ENCODE measurements at places on chromosomes 7 and 10.

GRCh38 chr7:134619627-134620331 lies 26.9 kb upstream of the BPGM start:
- no peak for DNase-seq

GRCh38 chr10:63106111-63106755 lies 26.9 kb upstream of the NRBF2 start:
- no peak for DNase-seq

GRCh38 chr10:69324583-69324982 lies 46.3 kb downstream of the HK1 start:
- DNase-seq = no peak

- DNase-seq = no peak
Observed at GRCh38 chr7:54827734-54828133, 68.7 kb upstream of the SEC61G start.

Measured in KG1 (cell line).